H4 (cell line): ENCODE measurements at places on chromosomes 11 and 22. TPM values are rescaled to one million over a fixed set of nuclear protein-coding genes. Genes with fewer than 3 reads are reported as not detected.

Gene MMP10
- 0.33 TPM in 1 of 2 replicates, not detected in the other for total RNA-seq

Gene NXPE4
- total RNA-seq: not detected in 2 replicates

Gene RFPL3
- total RNA-seq: not detected in 2 replicates

Gene PRDX5
- total RNA-seq: 186 and 206 TPM in 2 replicates
